CD4-positive, alpha-beta T cell (primary cell): ENCODE measurements at places on chromosomes 6 and 20.

DNA sequence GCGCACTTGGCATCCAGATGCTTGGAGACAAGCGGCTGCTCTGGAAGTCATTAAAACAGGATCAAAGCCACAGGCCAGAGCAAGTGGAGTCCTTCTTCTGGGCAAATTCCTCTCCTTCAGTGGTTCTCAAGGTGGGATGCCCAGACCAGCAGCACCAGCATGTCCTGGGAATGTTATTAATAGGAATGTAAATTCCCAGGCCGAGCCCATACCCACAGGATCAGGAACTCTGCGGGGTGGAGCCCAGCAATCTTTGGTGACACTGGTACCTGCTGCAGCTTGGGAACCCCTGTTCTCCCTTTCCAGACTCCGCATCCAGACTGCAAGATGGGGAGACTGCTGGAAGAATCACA, 44.6 kb downstream of the CPNE5 start:
- DNase-seq, result no peak

DNA sequence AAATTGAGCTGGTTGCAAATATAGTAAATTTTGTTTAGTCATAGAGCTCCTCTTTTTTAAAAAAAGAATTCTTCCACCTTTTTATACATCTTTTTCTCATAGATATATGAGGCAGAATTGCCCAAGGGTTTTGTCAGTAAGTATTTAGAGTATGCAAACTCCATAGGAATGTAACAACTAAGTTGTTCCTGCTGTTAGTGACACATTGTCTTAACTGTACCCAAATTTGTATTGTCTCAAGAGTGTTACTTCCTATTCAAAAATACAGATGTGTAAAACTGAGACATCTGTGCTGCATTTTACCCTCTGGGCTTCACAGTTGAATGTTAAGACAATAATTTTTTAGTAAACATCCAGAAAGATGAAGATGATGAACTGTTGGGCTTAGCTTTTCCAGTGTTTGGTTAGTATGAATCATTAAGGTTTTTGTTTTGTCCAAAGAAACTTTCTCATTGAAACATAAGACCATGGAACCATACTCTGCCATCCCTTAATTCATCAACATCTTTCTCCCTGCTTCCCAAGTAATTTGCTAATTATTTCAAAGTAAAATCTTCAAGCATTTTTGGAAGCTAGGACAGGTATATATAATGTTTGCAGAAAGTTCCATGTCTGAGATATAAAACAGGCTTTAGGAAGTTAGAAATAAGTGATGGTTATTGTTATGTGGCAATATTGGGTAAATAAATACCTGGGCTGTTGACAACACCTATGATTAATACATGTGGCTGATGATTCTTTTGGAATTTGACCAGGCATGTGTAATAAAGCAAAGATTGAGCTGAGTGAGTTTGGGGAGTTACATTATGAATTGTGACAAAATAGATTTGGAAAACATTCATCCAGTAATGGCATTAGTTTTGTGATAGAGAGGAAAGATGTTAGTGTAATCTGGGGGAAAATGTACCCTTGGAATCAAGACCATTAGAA, 11.2 kb downstream of the OGFRL1 start:
- no peak for DNase-seq

- no peak for DNase-seq
Measured at GRCh38 chr20:18722371-18722770, 91.2 kb upstream of the SCP2D1 start.

DNA sequence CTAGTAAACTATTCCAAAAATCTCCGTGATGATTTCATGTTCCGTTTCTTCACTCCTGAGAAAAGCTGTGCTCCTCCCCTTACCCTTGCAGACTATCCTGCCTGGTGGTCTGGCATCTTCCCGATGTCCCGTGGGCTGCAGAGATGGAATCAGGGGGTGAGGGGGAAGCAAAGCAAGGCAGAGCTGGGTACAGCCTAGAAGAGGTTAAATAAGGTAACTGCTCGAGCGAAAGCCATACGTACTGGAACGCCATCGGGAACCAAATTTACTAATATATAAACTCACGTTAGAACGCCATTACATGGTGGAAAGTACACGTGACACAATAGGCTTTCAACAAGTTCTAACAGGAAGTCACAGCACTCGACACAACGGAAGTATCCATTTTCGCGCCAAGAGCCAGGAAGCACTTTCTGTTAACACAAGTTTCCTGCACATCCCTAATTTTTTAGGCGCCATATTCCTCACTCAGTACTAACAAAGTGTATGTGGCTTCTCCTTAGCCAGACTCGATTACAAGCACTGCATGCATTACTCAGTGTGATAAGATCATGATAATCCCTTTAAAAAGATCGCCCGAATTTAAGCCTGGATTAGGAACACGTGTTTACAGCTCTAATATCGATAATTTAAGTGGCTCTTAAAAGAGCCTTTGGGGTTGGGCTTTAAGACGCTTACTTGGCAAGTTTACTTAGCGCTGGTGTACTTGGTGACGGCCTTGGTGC, 101.6 kb upstream of the PRSS16 start:
- DNase-seq, result peak; percentile 51

DNA sequence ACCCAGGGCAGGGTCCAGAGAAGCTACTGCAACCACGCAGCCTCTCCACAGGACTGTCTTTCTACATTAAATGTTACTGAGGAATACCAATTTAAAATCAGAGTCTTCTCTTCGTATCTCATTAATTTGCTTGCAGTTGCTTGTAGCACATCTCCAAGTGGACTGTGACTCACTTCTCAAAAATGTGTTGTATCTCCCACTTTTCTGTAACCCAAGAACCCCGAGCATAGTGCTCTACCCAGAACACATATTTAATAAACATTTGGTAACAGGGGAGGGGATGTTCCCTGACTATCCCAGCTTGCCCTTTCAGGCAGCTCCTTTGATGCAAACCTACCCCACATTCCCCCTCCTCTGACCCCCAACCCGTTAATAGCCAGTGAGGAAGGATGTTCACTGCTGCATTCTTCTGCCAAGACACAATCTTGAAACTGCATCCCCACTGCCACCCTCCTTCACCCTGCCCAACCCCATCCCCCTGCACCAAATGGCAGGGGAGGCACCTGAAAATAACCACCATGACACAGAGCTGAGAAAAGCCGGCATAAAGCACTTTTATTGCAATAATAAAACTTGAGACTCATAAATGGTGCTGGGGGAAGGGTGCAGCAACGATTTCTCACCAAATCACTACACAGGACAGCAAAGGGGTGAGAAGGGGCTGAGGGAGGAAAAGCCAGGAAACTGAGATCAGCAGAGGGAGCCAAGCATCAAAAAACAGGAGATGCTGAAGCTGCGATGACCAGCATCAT, 24.2 kb downstream of the FKBP1A start:
- DNase-seq, result no peak

GRCh38 chr6:143210420-143210819, 149.7 kb downstream of the AIG1 start:
- no peak for DNase-seq

GRCh38 chr6:143536461-143536865, 24.9 kb upstream of the FUCA2 start:
- peak; percentile 55 for DNase-seq

GRCh38 chr6:5838656-5839396, 167.9 kb downstream of the NRN1 start:
- no peak for DNase-seq

DNA sequence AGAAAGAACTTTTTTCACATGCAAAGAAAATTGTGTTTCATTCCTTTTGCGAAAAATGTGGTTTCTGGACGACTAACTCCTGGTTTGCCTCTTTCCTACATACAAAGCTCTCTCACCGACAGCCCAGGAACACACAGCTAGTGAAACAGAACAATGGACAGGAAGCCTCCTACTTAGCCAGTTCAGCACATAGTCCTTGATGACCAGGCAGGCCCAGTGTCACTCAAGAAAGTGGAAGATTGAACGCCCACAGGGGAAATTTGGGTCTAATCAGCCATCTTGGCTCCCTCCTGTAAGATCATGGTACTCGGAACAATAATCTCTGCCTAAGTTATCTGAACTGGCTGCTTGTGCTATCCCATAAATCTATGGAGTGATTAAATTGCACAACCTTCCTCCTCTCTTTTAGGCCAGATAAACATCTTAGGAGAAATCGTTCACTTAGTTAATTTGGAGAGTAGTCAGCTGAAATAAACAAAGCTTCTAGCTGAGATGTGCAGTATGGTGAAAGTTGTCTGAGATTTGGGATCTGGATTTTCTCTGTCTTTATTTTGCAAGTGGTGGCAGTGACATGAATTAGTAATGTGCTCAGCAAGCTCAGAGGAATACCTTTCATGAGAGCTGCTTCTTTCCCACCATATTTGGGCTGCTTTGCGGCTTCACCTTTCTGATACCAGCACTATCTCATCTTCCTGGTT, 147.0 kb downstream of the MTFR2 start:
- no peak for DNase-seq
